ENCODE measurements at places on chromosomes 4 and X.
A peak's percentile ranks its signal among the peaks of the same experiment; 100 is the strongest.

DNA sequence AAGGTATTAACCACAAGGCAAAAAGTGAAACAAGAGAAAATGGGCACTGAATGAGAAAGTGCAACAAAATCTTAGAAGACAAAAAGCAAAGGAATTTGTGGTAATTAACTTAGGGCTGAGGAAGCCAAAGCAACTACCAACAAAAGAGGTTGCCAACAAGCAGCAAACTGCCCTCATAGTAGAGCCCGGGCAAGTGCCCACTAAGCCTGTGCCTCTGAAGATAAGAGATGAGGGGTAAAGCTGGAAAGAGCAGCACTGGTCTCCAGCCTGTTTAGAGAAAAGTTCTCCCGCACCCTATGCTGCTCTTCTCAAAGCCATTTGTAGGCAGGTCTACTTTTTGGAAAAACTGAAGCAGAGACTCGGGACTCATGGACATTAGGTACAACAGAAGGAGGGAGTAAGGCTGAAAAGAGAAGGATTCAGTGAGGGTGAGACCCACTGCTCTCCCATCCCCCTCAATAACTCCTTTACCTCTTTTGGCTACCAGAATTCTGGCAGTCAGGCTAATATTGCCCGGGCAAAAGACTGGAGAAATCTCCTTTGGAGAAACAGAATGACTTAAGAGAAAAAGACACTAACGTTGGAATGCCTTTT is 29.6 kb upstream of the KCNE5 start:
- DNase-seq: no peak

DNA sequence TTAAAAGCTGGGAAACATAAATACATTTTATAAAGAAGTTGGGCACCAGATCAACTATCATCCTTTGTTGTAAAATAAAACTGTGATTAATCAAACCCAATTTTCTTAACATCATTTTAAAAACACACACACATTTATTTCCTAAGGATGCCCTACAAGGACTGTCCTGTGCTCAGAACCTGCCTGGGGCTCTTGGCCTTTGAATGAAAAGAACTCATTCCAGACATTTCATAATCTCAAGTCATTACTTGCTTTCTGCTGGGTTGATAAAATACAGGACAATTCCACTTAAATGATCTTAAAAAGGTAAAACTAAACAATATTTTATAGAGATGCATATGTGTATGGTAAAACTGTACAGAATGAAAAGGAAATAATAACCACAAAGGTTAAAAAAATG is 2.8 kb downstream of the SH3D19 start:
- DNase-seq: no peak

DNA sequence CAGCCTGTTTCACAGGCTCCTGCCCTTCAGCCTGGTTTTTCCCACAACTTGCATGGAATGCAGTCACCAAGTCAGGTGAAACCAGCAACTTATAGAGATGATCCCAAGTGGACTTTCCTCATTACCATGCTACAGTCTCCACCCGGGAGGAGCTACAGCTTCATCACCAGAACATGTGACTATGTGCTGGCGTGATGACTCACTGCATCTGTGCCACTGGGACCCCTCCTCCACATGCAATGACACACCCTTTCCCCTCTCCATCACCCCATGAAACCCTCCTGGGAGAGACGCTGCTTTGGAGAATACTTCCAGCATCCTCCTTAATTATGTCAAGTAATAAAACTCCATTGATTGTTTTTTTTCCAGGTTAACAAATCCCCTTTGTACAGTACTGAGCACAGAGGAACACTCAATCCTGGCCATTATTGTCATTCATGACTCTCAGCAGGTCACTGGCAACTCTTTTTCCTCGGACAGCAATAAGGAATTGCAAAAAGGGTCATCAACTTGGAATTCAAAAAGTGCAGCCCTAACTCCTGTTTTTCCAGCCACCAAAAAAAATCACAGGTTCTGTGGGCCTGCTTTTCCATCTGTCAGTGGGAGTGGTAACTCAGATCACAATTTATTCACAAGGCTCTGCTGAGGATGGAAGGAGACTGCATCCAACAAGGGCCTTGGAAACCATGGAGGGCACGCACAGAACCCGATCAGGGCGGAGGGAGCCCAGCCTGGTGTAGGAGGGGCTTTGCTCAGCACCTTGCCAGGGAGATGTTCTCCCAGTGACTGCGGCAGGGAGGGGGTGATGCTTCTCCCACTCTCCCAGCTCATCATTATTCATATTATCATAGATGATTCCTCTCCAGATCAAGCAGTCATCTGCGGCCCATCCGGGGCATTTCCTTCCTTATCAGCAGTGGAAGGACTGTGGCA is 17.4 kb downstream of the QDPR start:
- no peak for DNase-seq

GRCh38 chr4:172726001-172726423 is 442.6 kb upstream of the GALNT7 start:
- DNase-seq: no peak

- no peak for DNase-seq
Observed at GRCh38 chrX:108270280-108270679, 167.9 kb downstream of the COL4A6 start.

DNA sequence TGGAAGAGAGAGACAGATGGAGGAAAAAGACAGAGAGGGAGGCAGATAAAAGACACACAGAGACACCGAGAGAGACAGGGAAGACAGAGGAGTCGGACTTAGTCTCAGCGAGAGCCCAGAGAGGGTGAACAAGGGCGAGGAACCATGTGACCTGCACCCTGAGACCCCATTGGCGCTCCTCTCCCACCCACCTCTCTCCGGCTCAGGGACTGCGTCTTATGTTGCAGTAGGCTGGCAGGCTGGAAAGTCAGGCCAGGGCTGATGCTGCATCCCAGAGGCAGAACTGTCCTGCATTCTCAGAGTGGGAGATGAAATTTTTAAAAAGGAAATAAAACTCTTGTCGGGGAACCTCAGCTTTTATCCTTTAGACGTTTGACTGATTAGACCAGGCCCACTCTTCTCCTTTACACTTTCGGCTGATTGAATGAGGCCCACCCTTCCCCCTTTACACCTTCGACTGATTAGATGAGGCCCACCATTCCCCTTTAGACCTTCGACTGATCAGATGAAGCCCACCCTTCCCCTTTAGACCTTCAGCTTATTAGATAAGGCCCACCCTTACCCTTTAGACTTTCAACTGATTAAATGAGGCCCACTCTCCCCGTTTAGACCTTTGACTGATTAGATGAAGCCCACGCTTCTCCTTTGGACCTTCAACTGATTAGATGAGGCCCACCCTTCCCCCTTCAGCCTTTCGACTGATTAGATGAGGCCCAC is 29.5 kb upstream of the IL3RA start:
- no peak for DNase-seq

- no peak for DNase-seq
Observed at GRCh38 chr4:6235012-6235411, 34.6 kb upstream of the WFS1 start.

DNA sequence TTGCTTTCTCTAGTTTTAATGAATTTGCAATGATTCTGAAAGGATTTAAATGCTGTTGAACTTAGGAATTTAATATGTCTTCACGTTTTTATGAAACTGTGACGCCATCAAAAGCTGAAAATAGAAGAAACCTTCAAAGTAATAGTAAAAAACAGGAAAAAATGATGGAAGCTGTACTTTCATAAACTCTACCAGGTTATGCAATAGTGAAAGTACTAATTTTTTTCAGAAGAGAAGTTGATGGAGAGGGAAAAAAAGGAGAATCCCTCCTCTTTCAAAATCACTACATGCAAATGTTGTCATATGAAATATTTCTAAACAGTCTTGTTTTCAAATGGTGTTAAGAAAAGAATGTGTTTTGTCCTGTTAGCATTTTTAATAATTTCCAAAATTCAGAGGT is 73.6 kb downstream of the ZNF330 start:
- no peak for DNase-seq

DNA sequence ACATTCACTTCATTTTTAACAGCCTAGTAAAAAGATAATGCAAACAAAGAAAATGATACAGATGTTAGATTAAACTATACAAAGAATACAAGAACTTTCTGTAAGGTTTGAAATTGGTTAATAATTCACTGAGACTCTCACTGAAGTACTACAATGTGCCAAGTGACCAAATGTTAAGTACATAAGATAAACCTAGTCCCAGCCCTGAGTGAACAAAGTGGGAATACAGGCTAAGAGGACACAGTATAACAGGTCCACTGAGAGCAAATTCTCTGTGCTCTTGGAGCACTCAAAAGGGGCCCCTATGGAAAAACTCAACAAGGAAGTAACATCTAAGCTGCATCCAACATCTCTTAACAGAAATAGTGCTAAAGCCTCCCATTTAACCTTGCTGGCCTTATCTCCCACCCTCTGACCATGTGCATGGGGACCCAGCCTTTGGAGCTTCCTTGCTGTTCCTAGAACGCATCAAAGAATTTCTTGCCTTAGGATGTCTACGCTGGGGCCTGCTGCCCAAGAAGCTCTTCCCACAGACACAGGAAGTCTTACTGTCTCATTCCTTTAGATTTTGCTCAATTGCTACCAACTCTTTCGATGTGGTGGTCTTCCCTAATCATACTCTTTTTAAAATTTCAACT is 113.4 kb downstream of the ZAR1 start:
- no peak for DNase-seq

DNA sequence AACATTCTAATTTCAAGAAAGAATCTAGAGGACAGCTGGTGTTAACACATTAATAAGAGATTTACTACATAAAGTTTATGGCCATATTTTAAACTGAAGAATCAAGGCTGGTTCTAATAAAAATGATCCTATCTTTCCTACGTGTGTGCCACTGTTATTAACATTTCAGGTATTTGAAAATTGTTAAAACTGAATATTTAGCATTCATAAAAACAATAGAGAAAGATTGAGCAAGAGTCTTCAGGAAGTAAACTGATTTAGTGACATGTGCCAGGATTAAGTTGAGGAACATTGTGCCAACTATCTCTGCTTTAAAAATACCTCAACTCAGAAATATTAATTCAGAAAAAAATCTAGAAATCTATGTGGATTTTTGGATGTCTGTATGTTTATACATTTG is 810.1 kb downstream of the FAT4 start:
- DNase-seq: no peak

GRCh38 chr4:30429813-30430761 is 290.1 kb upstream of the PCDH7 start:
- DNase-seq: no peak

DNA sequence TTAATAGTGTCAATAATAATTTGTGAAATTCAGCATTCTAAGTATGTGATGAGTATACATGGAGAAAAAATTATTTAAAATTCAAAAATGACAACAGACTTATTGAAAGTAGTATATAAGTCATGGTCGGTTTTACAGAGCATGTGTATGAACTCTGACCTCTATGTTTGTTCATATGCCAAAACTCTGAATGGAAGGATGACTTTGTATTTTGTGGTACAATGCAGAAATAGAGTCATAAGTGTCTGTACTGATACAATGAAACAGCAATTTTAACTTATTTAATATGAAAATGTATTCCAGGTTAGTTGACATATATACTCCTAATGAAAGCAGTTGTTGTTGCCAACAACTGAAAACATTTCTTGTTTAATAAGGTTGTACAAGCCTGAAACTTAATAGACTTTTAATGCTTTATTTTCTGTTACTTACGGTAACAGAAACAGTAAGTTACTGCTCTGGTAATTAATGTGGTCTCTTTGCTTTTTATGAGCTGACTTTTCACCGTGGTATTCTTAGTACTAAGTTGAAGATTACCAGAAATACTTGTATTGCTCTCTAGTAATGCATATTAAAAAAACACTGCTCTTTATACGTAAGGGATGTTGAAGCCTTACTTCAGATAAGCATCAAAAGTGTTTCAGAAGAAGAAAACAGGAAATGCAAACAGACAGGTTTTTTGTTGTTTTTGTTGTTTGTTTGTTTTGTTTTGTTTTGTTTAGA is 1.9 kb downstream of the UBE2K start:
- DNase-seq: no peak

- no peak for DNase-seq
Observed at GRCh38 chrX:8504451-8504850, 39.8 kb downstream of the VCX3B start.

GRCh38 chrX:17375637-17376430 is 834 bp downstream of the NHS start:
- no peak for DNase-seq

DNA sequence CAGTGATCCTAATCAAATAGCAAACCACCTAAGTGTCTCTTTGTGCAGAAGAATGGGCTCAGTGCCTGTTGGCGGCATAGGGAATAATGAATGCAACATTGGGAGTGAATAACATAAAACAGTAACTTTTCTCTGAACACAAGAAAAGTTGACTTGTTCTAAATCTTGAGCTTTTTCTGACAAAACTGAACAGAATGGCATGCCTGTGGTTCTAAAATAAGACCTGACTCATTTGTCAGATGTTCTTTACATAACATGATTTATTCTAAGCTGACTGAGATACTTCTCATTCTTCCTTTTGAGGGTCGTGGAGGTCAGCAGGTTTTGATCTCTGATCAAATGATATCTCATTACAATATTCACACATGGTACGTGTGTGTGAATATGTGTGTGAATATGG is 165.4 kb upstream of the WDR1 start:
- no peak for DNase-seq

- DNase-seq: peak; percentile 25
Observed at GRCh38 chrX:141278306-141278705, 36.0 kb upstream of the SPANXC start.

- peak; percentile 69 for DNase-seq
Observed at GRCh38 chr4:26081795-26082498, 167.9 kb downstream of the SMIM20 start.

GRCh38 chr4:18214411-18215055 is 193.0 kb upstream of the LCORL start:
- DNase-seq: no peak

- no peak for DNase-seq
Observed at GRCh38 chrX:30309139-30309571, at the start of gene NR0B1. Gene NR0B1 (minus strand): TSS chrX:30309390. CDS start chrX:30309363, 27 bp downstream.

Data from midbrain (tissue), 1 donor.